ENCODE measurements at places on chromosomes 6 and 20.

DNA sequence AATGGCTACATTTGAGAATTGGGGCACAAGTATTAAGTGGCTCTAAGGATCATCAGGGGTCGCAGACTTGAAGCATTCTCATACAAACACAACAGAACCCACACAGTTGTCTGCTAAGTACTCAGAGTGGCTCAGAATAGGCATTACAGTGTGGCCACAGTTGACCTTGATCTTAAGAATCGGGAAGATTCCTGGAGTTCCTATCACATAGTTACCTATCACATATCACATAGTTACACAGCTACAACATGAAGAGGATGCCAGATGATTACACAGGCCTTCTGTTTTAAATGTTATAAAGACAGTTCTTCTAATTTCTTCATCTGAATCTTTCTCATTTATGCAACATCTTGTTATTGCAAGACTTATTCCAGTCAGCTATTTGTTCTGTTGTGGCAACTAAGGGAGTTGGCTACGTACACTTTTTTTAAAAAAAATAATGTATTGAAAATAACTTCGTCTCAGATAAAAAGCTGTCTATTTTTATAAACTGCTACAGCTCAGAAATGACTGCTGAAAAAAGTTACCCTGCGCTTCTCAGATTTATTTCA lies 129.0 kb downstream of the REV3L start:
- DNase-seq: no peak

DNA sequence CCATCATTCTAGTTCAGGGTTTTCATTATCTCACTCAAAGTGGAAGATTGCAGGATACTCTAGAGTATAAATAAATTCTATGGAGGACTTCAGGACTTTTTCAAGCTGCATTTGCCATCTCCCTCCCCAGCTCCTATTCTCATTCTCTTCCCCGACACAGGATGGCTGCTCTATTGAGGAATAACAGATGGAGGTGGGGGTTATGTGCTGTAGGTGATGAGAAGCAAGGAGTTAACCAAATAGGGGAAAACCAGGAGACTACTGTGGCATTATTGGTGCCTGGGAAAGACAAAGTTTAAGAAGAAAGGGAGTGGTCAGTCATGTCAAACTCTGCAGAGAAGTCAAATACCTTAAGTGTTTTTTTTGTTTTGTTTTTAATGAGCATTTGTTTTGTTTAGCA lies 109.3 kb downstream of the GRIK2 start:
- DNase-seq: no peak

- DNase-seq: no peak
Observed at GRCh38 chr6:85482905-85483700, 33.2 kb downstream of the NT5E start.

GRCh38 chr6:40482532-40482931 lies 104.6 kb downstream of the LRFN2 start:
- DNase-seq: no peak

DNA sequence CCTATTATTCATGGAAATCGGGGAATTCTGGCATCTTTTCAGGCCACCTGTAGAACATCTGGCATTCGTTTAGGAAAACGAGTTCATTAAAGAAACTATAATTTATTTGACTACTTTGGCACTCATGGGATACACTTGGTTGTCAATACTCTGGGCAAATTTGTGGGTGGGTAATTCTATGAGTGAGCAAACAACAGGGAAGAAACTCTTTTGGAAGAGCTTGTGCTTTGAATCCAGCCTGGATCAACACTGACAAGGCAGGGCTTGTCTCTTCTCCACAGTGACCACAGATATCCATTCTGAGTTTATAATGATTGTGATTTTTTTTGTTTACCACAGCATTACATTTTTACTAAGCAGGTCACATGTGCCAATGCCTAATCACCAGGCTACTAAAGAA lies 394.7 kb downstream of the THBS2 start:
- no peak for DNase-seq

DNA sequence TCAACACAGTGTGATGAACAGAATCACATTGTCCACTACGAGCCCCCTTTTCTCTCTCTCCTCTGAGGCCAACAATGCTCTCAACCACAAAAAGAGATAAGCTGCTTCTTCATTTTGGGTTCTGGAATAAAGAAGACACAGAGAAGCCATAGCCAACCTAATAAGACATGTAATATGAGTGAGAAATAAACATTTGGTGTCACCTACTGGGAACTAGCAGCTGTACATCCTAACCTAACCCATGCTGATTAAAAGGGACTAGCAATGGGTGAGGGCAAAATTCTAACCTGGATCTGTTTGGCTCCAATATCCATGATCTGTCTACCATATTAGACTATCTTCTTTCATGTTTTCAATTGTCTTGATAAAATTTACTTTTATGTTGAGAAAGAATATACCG lies 369.1 kb upstream of the MARCKS start:
- DNase-seq: no peak

- no peak for DNase-seq
Observed at GRCh38 chr20:6362245-6362644, 239.4 kb upstream of the FERMT1 start.

- DNase-seq: no peak
Observed at GRCh38 chr20:45038745-45039474, 62.0 kb downstream of the KCNS1 start.

- no peak for DNase-seq
Observed at GRCh38 chr6:168318090-168318489, 1.5 kb downstream of the DACT2 start.

Measured in epithelial cell of prostate (primary cell).